Heart left ventricle (tissue), 16 donors: ENCODE measurements at places on chromosomes 2 and 18.

GRCh38 chr2:128091726-128092080 lies 703 bp downstream of the UGGT1 start:
- no peak for DNase-seq

GRCh38 chr2:27890924-27891672 lies 569 bp downstream of the BABAM2 start:
- DNase-seq: peak; percentile 81

DNA sequence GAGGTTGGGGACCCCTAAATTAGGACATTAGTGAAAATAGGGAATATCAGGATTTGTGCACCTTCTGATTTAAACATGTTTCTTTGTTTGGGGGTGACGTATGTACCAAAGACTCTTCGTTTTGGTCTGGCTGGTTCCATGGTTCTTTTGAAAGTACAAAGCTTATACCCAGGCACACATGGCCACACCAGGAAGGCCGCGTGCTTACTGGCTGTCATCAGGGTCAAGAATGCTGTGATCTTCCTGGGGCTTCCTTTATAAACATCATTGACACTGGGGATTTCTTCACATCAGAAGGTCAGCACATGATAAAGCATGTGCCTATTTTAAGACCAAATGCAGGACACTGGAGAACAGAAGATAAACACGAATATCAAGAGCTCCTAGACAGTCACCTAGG lies 230.6 kb upstream of the ID2 start:
- DNase-seq: no peak

- DNase-seq: no peak
These were observed 1274.5 kb upstream of the CRIM1 start for GRCh38 chr2:35081001-35081621.

DNA sequence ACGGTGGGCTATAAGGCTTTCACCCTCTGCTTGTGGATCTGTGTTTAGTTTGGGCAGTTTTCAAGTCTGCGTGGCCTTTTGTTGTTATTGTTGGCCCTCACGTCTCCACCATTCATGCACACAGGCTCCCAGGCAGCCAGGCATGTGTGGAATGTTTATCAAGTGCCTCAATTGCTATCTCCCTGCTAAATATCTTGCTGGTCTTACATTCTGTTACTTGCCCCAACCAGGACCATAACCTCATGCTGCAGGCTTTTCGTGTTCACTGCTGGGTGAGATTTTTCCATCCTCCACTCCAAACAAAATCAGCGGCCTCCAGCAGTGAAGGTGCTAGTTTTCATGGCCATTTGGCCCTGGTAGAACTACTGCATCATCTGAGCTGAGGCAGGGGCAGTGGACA lies 63.0 kb upstream of the DSC1 start:
- DNase-seq: peak; percentile 64

- no peak for DNase-seq
These were observed 328.1 kb downstream of the NR4A2 start for GRCh38 chr2:156004459-156004858.

- no peak for DNase-seq
These were observed 39.3 kb downstream of the GKN2 start for GRCh38 chr2:68913359-68913758.

DNA sequence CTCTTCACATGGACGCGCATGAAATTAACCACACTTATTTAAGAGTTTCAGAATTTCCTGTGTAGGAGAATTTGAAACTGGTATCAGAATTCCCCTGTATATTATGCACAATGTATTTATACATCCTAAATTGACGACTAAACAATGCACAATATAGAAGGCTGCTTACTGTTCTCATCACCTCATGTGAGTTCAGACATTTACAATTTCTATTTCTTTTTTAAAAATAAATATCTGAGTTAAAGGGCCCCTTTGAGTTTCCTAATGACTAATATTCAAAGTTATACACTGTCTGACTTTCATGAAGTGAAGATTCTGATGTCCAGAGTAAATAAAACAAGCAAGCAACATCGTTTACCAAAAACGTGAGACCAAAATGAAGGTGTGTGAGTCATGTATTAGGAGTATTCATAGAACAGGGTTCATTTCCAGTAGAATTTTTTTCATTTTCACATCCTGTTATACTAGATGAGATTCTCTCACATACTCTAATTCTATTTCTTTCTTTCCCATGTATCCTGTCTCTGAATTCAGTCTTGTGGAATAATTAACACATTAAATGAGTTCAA lies 406.2 kb downstream of the NUP35 start:
- DNase-seq: no peak

DNA sequence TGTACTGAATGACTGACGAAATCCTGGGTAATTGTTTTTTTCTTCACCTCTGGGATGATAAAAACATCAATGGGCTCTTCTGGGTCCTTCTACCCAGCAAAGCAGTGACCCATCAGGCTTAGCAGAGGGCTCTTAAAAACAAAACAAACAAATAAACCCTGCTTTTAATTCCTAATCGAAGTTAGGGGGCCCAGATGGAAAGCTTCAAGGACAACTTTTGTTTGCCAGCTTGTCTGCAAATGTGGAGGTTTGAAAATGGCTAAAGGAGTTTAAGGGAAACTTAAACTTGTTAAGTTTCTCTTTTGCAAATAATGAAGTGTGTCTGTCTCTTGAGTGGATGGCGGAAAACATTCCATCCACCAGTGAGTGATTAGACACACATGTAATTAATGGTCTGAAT lies 327.2 kb downstream of the SATB2 start:
- no peak for DNase-seq

DNA sequence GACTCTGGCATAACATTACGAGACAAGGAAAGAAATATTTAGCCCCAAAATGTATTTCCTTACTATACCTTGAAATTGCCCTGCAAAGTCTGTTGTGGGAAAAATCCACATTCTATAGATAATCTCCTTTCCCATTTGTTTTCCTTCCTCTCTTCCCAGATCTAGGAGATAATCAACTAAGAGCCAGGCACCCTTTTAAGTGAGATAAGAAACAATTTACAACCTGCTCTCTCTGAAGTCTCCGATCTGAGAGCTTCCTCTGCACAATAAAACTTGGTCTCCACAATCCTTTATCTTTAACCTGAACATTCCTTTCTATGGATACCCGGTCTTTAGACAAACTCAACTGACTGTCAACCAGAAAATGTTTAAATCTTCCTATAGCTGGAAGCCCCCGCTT lies 1160.7 kb upstream of the NRXN1 start:
- no peak for DNase-seq

GRCh38 chr2:45008296-45009129 lies 739 bp downstream of the SIX2 start:
- no peak for DNase-seq

DNA sequence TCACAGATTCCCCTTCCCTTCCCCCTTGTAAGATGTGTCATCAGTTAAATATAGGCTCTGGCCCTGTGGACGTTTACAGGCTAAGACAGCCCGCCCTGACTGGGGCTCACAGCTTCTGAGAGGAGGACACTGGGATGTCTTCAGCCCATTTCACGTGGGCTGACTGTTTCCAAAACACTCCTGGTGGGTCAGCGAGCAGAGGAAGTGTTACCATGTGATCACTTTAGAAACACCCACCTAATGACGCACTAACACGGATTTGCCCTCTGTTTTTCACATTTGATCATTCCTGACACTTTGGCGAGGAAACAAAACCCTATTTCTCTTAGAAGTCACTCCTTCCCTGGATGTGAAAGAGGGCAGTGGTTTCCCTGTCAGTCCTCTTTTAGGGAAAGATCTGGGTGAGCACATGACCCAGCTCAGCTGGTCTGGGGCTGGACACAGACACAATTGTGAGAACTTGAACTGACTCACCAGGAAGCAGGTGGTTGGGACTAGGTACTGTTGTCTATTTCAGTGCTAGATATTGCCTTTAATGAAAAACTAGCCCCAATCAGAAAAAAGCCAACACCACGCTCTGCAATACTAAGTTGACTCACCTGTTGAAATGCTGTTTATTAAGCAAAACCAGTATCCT lies 38.8 kb downstream of the BMP10 start:
- peak; percentile 78 for DNase-seq

DNA sequence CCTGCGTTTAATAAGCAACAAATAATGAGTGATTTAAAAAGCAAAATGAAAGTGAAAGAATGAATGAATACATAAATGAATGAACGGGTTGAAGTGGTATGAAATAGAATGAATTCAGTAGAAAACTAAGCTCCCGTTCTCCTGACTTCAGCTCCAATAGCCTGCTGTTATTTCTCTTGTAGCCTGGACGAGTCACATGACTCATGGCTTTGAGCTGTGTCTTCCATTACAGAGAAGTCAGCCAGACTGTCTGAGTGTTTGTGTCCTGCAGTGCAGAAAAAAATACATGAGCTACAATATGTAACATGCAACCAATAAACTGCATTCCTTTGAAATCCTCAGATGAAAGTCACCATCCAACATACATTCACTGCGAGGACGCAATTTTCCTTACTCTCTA lies 21.2 kb downstream of the SCG2 start:
- DNase-seq: no peak

- no peak for DNase-seq
These were observed 54.6 kb downstream of the BAZ2B start for GRCh38 chr2:159561786-159562185.

DNA sequence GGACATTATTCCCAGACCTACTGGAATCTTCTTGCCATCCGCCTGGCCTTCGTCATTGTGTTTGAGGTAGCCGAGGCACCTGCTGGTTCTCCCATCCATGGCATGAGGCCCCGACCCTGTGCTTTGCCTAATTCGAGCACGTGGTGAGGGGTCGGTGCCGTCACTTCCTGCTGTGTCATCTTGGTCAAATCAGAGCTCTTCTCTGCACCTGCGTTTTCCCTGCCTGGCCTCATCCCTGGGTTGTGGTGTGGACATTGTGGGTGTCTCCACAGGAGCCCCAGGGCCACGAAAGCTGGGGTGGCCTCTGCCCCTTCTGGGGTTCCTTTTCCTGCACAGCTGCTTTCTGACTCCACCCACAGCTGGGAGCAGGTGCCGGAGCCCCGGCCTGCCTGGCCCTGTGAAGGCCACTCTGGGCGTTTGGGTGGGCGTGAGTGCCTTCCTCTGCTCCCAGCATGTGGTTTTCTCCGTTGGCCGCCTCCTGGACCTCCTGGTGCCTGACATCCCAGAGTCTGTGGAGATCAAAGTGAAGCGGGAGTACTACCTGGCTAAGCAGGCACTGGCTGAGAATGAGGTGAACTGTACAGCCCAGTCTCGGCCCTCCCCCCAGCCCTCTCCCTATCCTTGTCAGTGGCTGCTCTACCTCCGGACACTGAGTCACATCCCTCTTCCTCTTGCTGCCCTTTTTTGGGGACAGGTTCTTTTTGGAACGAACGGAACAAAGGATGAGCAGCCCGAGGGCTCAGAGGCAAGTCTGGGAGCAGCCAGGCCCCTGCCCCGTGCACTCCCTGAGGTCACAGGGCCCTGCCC lies 34.9 kb downstream of the ANO7 start:
- no peak for DNase-seq

DNA sequence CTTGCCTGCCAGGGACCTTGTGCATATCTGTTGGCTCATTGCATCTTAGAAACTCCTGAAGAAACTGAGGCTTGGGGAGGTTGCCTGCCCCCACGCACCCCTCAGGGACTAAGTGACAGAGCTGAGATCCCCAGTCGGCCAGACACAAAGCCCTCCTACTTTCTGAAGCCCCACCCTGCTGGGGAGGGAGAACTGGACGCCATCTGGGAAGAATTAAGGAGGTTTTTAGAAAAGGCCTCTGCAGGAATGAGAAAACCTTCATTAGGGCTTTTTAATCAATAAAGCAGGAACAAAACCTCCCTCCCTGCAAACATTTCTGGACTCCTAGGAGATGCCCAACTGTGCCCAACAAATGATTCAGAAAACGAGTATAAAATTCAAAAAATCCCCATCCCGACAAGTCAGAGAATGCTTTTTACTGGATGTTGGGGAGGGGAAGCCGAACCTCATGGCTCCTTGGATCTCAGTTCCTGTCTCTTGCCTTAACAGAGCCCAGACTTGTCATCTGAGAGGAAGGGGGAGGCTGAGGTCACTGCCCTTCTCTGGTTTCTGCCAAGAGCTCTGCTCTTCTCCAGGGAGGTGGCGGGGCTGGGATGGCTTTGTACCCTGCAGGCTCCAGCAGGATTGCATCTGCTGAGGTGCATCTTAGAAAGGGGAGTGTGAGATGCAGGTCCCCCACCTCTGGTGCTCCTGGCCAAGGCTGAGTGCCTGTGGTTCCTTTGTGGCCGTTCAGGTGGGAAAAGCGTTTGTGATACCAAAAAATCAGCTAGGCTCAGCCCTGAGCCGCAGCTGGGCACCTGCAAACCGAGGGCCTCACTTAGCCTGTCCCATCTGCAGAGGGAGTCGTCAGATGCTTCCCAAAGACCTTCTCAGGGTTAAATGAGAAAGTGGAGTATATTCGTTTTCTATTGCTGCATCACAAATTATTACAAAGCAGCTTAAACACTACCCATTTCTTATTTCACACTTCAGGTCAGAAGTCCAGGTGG lies 142.4 kb downstream of the ZFP36L2 start:
- DNase-seq: peak; percentile 74

DNA sequence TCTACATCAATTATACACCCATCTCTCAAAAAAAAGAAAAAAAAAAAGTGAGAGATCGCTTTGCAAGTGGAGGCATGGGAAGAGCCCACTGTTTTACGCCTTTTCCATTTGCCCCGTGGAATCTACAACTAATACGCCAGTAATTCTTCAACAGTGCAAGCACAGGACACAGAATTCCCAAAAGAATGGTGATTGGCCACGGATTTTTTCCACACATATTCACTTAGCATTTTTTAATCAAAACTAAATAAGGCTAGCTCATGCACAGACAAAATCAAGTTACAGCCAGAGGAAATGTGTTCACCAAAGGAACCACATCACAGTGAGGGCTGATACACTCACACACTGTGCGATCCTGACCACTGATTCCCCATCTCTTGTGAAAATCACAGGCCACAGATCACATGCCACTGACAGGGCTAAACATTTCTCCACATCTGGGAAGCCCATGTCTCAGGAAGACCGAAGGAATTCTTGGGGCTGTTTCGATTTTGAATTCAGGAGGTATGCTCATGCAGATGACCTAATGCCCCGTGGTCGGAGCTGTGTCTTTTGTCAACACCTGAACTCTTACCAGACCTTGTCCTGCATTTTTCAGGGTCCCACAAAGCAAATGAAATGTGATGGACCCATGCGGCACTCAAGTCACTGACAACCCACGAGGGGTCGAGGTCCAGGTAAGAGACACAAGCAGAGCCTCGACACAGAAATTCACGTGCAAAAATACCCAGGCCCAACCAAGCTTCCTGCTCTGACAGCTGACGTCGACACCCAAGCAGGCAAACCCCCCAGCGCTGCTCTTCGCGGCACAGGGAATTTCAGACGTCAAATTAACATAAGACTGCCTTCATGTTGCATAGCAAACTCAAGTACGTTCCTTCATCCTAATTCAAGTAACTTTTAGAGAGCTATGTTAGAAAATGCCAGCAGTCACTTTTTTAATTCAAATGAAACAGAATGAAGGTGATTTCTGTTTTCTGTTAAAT lies 69.6 kb downstream of the ZNF516 start:
- no peak for DNase-seq
